ENCODE measurements at places on chromosomes 3 and 15.

- no peak for DNase-seq
These were observed 35.6 kb downstream of the APBA2 start for GRCh38 chr15:28921336-28921735.

DNA sequence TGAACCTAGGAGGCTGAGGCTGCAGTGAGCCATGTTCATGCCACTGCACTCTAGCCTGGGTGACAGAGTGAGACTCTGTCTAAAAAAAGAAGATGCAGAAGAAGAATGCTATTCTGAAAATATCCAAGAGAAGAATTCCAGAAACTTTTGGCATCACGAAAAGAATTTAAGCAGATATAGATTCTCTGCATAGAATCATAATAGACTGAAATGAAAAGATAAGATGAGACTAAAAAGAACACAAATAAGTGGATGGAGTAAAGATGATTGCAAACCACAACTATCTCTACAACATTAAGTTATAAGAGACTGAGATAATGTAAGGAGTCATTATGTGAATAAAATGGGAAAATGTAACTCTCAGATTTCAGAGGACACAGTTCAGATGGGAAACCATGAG lies 140.7 kb upstream of the TMC3 start:
- no peak for DNase-seq

DNA sequence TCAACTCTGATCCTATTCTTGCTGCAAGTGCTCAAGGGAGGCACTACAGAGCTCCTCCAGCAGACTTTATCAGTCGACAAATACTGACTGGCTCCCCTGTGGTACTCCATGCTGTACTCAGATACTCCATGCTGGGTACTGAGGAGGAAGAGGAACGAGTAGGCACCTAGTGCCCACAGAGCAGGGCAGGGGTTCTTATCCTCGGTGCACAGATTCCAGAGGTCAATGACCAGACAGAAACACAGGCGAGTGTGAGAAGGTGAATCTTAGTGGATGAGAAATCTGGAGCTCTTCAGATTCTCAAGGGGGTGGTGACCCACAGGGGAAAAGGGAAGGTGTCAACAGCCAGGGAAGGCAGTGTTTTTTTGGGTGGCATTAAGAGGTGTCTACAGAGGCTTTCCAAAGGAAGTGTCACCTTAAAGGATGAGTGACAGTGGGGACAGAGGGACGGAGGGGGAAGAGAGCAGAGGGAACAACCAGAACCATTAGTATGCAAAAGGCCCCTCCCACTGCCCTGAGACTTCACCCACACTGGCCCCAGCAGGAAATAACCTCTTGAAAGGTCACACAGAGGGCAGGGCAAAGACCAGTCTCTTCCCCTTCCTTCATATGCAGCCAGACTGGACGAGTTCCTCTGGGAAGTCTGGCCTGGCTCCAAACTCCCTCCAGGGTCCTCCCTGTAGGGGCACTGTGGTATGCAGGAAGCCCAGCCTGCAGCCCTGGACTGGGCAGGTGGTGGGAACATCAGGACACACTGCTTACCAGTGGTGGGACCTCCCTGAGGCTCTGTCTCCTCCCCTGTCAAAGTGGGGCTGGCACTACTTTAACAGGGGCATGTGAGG lies 27.5 kb downstream of the CCDC12 start:
- DNase-seq = no peak

DNA sequence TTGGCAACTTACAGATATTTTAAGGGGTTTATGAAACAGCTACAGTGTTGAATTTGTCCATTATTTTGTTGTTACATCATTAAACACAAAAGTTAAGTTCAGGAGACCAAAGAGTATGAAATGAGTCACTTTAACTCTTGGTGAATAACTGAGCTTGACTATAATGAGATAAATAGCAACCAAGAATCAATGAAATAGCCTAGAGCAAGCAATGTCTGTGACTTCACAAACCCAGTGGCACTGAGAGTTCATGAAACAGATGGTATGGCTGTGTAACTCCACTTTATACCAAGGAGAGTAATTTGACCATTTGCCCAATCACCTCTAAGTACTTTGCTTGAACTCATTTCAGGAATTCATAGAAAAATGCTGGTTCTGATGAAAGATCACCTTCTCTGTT lies 169.6 kb upstream of the GADL1 start:
- DNase-seq = no peak

GRCh38 chr15:69722924-69723323 lies 270.3 kb downstream of the RPLP1 start:
- no peak for DNase-seq

DNA sequence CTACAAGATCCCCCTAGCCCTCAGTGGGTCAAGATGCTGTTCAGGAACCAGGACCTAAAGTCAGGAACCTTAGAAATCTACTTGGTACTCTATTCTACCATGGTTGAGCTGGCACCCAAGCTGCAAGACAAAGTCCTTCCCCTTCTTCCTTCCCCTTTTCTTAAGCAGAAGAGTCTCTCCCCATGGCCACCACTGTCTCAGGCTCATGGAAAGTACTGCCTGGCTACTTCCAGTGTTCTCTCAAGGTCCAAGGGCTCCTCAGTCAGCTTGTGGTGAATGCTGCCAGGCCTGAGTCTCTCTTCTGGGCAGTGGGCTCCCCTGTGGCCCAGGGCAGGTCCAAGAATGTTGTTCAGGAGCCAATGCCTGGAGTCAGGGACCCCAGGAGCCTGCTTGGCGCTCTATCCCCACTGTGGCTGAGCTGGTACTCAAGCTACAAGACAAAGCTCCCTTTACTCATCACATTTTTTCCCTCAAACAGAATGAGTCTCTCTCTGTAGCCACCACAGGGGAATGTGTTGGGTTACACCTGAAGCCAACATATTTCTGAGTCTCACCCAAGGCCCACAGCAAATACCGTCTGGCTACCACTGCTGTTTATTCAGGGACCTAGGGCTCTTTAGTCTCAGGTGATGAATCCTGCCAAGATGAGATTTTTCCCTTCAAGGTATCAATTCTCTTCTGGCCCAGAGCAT lies 18.1 kb upstream of the SLC27A2 start:
- DNase-seq = no peak

DNA sequence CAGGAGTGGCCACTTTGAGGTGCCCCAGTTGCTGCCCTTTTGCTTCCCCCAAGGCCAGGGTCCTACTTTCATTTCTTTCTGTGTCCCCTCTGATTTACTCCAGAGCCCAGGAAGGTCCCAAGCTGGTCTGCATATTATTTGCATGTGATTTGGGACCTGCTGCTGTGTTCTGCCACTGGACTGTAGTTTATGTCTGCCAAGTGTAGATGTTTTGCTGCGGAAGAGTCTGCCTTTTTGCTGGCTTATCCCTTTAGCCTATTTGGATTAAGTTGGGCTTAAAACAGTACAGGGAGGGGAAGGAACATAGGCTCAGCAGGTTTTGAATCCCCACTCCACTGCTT lies 21.4 kb downstream of the NOX5 start:
- no peak for DNase-seq

GRCh38 chr3:72810063-72810462 lies 38.2 kb downstream of the SHQ1 start:
- no peak for DNase-seq

DNA sequence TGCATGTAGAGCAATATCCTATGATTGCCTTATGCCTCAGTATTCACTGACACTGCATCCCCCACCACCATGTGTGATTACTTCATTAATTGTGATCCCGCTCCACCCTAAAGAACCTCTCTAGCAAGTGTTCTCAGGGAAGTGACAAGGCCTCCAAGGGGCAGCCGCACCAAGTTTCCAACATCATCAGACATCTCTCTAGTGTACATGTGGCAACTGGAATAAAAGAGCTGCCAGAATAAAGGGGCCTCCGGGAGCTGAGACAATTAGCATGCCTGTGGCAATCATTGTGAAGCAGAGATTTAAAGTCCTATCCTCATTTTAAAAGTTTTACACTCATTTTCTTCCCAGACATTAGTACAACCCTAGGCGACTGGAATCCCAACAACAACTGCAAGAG lies 902.1 kb upstream of the SEMA6D start:
- no peak for DNase-seq

- DNase-seq = no peak
These were observed 169.4 kb downstream of the TBC1D2B start for GRCh38 chr15:77907824-77908751.

DNA sequence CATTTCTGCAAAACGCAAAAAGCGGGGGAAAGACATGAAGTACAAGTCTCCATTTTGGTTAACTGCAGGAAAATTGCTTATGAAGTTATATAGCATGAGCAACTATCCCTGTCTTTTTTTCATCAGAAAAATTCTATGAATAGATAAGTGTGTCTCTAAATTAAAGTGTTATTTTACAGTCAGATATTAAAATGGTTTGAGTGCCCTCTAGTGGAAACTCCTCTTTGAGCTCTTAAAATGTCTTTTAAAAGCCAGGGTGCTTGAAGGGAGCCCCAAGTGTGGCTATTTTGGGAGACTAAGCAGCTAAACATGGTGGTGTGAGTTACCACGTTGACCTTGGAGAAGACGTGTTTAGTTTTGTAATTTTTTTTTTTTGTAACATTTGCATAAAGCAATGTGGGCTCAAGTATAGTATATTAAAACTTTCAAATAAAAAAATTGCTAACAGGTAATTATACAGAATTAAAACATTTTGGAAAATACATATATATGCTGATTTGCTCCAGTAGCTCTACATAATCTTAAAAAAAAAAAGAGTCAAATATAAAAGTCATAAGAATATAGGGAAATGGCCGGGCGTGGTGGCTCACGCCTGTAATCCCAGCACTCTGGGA lies 77.2 kb downstream of the PPP2R3A start:
- DNase-seq = no peak

DNA sequence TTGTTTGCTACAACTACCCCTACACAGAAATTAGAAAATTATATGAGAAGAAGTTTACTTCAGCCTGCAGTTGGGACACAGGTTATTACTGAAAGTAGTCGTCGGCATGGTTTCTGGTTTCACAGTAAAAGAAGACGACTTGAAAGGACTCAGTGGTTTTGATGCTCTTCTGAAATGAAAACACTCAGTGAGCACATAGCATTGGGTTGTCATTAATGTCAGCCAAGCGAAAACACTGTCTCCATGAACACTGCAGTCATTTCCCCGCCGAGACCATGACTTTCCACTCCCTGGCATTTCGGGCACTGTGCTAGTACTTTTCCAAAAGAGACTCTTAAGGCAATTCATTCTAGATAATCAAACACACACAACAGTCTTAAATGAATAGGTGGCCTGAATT lies 69.2 kb upstream of the ICE2 start:
- DNase-seq = peak; percentile 30

DNA sequence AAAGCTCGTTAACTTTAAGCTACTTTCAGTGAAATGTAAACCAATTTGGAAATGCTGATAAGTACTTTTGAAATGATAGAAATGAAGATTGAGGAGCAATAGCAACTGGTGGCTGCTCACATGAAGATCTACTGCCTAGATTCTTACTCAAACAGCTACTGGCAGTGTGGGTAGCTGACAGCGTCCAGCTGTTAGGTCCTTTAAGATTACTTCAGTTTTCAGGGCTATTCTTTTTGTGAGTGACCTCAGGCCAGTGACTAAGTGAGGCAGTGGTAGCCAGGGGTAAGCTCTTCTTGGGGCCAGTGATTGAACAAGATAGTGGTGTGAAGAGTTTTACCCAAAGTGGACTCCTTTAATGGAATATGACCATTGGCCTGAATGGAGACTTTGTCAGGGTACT lies 41.3 kb downstream of the NECTIN3 start:
- no peak for DNase-seq

DNA sequence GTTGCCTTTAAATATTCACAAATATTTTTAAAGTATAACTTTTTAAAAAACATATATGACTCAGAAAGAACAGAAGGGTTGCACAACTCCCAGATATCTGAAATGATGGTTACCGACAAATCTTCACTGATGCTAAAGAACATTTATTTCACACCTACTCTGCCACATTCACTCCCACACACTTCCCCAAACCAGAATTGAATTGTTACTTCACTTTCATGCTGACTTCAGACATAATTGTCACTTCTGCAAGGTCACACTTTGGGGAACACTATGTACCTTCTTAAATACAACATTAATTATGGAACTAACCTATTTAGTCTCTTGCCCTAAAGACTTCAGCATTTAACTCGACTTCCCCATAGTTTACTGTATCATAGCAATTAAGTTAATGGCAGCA lies 795.1 kb downstream of the FHIT start:
- DNase-seq = no peak

DNA sequence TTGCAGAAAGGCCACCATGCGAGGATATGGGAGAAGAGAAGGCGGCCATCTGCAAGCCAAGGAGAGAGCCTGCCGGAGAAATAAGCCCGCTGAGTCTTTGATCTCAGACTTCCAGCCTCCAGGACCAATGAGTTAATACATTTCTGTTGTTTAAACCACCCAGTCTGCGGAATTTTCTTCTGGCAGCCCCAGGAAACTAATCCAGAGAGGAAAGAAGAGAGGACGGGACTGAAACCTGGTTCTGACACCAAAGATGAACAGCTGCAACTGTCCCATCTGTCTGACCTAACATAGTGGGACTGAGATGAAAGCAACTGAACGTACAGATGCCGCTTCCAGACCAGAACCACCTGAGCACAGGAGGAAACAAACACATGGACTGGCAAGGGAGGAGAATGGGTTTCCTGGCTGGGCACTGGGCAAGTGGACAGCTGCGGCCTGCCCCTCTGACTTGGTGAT lies 32.3 kb downstream of the VGLL4 start:
- no peak for DNase-seq

GRCh38 chr3:154334973-154335420 lies 10.7 kb upstream of the DHX36 start:
- no peak for DNase-seq

DNA sequence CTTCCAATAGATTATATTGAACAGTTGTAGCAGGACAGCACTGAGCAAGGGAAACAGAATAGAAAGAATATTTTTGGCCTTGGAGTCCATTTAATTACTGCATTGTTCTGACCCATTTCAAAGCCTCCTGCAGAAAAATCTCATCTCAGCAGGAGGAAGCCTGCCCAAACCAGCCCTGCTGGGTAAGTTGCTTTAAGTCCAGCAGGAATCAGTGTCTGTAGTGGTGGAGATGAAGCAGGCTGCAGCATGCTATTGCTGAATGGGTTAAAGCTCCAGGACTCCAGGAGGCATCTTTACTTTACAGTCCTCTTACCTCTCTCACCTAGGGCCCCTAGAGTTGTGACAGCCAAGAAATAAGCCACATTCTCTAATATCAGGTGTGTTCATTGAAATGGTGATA lies 380.3 kb upstream of the THBS1 start:
- DNase-seq = no peak

GRCh38 chr3:147410116-147410525 lies 956 bp downstream of the ZIC1 start:
- no peak for DNase-seq

GRCh38 chr3:69524816-69525215 lies 138.9 kb upstream of the FRMD4B start:
- DNase-seq = no peak

- DNase-seq = no peak
These were observed 293.5 kb upstream of the SOX2 start for GRCh38 chr3:181418233-181418632.

DNA sequence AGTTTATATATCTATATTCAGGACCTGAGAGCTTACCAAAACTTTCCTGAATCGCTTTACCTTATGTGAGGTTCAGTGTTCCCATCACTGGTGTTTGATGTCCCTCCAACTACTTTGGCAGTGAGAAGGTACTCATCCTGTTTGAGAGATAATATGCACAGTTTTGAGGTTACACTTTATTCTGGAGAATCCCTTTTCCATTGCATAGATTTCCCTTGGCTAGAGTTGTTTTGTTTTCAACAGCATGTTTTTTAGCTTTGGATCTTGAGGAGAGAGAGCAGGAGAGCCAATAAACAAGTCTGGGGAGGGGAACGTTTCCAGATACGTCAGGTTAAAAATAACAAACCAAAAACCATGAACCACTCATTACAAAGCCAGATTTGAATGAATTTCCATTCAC lies 33.6 kb downstream of the CD200 start:
- DNase-seq = no peak
